ENCODE measurements at places on chromosomes 3 and 15.

DNA sequence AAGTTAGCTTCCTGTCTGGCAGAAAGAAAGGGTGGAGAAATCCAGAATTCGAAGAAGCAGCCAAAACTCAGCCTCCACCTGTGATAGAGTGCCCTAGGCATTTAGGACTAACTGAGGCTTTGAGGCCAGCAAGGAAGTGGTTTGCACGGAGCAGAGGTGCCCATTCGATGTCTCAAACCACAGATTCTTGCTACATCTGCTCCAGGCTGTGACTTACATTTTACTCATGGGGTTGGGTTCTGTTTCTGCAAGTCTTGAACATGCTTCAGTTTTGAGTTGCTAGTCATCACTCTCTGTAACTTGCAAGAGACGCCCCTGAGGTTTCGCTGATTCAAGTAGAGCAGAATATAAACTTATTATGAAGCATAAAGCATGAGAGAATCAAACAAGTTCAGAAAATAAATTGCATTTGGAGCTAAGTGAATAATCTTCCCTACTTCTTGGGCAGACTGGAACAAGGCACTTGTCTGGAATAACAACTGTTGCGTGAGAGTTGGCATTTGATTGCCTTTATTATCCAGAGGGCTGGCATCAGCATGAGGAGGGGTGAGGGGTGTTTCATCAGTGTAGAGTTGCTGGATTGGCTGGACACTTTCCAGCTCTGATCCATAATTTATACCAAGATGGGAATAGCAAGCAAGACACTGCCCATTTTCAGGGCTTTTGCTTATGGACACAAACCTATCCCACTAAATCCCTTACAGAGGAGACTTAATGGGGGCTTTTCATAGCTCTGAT lies 256.5 kb downstream of the AGBL1 start:
- no peak for DNase-seq

DNA sequence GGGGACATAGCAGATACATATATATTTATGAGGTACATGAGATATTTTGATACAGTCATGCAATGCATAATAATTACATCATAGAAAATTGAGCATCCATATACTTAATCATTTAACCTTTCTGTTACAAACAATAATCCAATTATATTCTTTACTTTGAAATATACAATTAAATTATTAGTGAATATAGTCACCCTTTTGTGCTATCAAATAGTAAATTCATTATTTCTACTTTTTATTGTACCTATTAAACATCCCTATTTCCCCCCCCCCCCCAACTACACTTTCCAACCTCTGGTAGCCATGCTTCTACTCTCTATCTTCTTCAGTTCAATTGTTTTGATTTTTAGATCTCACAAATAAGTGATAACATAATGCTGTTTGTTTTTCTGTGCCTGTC lies 719.1 kb downstream of the ZBBX start:
- DNase-seq, result no peak

- DNase-seq, result no peak
Measured at GRCh38 chr3:74789111-74789510, 174.7 kb upstream of the CNTN3 start.

GRCh38 chr3:156939315-156939714 lies 113.2 kb downstream of the LEKR1 start:
- DNase-seq, result no peak

DNA sequence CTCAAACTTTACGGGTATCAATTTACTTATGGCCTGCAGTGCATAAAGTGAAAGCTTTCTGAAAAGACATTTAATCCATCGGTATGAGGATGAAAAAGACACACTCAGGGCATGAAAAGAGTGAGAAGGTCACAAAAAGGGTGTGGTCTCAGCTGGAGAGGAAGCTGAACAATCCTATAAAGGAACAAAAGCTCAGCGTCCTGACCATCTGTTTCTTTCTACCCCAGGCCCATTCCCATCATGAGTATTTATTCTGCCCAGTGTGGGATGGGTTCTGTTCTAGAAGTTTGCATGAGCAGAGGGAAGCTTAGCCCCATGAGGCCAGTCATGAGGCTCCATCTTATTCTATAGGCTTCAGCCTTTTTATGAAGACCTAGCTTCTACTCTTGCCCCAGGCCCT lies 144.6 kb downstream of the LPP start:
- peak; percentile 24 for DNase-seq

DNA sequence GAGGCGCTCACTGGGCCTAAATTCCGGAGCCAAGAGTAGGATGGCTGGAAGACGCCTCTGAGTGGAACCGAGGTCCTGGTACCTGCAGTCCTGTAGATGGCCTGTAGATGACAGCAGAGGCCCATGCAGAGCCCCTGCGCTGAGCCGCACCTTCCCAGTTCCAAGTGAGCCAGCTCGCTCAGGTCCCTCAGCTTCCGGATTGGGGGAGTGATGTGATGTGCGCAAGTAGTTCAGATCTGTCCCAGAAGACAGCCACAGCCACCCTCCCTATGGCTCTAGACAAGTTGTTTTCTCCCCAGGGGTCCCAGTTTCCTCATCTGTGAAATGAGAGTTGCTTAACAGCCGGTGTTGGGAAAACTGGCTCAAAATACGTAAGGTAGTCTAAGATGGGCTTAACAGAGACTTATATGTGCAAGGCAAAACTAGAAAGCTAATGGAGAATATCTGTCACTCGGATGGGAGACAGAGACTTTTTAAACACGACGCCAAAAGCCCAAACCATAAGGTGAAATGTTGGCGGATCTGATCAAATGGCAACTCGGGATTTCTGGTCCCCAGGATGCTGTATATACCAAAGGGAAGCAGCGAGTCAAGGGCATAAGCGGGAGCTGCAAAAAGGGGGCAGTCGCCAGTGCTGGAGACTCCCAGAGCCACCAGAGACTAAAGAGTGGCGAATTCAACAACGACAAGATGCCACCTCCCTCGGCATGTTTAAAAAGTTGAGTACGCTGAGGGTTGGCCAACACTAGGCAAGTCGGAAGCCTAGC lies 765 bp upstream of the MAPKAPK3 start:
- peak; percentile 83 for DNase-seq

GRCh38 chr3:45168451-45168850 lies 22.3 kb upstream of the CDCP1 start:
- DNase-seq, result peak; percentile 42

GRCh38 chr3:38836561-38836960 lies 20.5 kb upstream of the SCN10A start:
- no peak for DNase-seq

GRCh38 chr3:126317029-126317996 lies 39.9 kb downstream of the KLF15 start:
- no peak for DNase-seq

DNA sequence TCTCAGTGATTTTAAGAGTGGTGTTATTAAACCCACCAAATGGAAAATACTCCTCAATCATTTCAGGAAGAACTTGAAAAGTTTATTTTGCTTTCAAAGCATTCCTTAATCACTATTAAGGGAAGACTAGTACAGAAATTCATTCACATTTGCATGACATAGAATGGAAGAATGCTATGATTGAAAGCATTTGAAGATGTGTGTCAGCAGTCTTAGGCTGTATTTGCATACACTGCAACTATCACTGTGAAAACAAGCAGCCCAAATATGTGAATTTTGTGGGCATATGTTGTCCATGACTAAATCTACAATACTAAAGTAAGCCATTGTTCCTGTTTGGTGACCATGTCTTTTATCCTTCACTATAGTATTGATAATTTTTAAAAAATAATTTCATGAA lies 95.8 kb downstream of the CNTN3 start:
- DNase-seq, result peak; percentile 16

- DNase-seq, result peak; percentile 89
Measured at GRCh38 chr3:23264413-23264812, 61.3 kb downstream of the UBE2E2 start.

DNA sequence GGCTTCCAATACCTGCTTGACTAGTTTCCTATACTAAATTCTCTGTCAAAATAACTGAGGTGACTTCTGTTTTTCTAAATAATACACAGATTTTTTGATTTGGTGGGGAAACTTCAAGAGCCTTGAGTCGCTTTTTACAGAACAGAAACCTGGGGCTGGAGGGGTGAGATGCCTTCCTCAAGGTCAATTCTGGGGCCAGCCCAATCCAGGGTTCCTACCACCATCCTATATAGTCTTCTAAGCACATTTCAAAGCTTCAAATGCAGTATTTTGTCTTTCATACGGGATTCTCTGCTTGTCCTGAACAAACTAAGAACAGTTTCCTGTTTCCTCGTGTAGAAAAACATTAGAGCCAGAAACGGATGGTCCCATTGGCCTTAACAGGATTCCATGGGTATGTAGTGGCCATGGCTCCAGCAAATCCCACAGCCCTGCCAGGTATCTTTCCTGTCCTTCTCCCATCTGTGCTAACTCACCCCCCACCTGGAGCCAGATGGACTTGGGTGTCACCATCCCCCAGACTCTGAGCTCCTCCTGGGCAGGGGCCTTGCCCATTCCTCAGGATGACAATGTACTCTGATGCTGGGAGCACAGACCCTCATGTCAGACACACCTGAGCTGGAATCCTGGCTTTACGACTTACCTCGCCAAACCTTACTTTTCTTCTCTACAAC lies 146.9 kb downstream of the KLF13 start:
- DNase-seq, result no peak

- no peak for DNase-seq
Measured at GRCh38 chr15:70516408-70517193, 246.8 kb downstream of the UACA start.

DNA sequence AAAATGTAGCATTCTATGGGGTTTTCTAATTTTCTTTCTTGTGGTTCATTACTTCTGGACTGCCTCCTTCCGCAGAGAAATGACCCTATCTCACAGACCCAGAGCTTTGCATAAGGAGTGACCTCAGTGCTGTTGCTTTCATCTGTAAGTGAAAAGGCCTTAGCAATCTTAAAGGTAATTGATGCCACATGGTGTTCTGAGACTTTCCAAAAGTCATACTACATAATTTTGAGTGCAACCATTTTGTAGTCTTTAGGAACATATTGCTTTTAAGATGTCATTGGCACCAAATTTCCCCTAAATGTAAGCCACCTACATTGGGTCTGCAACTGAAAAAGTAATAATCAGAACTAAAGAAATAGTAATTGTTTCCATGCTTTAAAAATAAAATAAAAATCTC lies 9.2 kb upstream of the HHLA2 start:
- no peak for DNase-seq

DNA sequence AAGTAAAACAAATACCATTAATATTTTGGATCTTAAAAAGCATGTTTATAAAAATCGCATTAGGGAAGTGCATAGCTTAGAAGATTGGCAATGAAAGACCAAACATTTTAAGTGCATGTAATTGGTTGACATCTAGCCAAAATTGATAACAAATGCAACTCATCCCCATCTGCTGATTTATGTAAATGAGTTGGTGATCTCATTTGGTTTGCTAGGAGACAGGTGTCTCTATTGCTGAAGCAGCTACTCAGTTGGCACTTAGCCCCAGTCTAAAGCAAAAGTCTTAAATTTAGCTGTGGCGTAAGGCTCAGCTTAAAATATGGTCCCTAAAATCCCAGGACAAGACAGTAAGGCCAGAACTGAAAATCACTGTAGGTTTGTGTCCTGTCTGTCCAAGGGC lies 113.5 kb upstream of the CHL1 start:
- DNase-seq, result no peak

GRCh38 chr3:46895204-46895660 lies 17.7 kb downstream of the PTH1R start:
- DNase-seq, result peak; percentile 57

- DNase-seq, result no peak
Measured at GRCh38 chr3:110139048-110139447, 801.7 kb upstream of the DPPA4 start.

- peak; percentile 36 for DNase-seq
Measured at GRCh38 chr3:69081583-69082262, 1.6 kb upstream of the UBA3 start.

DNA sequence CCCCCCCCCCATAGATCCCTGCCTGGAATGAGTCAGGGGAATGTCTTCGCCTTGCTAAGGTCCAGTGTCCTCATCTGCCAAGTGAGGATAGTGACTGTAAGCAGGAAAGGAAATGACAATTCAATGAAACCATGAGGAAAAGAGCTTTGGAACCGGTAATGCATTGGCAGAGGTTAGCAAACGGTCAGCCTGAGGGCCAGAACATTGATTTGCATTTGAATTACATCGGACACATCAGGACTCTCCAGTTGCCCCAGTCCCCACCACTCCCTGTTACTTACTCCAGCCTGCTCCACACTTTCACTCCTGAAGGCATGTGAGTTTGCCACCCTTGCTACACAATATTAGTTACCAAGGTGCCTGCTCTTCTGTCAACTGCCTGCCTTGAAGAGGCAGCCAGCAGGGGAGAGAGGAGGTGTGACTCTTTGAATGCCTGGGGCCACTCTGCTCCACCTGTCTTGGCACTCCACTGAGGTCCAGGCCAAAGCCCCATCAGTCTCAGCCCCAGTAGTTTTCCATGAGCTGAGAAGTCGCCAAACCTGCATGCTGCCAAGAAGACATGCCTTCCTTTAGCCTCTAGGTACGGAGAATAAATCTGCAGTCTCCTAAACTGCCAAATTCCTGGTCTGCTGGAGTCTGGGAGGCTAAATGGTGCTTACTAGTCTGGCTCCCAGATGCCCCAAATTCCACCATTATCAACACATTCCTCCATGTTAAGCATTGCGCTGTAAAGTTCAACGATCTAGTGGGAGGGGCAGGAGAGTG lies 191.7 kb upstream of the TLE3 start:
- DNase-seq, result peak; percentile 77

DNA sequence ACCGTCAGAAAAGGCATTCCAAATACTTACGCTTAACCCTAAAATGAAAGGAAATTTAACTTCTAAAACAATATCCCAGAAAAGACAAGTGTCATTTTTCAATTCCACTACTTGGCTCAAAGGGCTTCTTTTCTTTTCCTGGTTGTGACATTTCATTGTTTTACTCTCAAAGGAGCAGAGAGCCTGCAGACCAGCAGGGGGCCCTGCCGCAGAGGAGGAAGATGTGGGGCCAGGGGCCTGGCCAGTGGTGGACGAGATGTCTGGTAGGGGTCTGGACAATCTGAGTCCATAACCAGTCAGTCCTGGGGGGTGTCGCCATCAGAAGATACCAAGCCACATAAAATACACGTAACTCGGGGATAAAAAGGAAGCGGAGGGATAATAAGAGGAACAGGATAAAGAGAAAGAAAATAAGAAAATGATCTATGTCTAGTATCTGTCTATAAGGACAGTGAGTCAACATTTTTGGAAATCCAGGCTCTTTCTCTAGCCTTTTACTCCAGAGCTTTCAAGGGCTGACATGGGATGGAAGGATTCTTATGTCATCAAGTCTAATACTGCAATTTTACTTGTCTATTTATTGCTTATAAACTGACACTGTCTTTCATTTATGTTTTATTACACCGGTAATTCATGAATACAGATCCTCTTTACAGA lies 54.2 kb upstream of the ARHGEF3 start:
- DNase-seq, result peak; percentile 18

DNA sequence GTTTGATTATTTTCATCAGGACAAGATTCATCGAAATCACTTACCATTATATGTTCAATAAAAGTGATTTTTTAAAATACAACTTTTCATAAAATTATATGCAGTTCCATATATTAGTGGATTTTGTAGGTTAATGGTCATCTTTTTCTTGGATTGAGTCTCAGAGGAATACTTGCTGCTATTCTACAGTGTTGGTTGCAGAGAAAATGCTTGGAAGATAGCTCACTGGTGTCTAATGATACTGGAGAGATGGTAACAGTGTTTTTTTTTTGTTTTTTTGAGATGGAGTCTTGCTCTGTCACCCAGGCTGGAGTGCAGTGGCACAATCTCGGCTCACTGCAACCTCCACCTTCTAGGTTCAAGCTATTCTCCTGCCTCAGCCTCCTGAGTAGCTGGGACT lies 143.3 kb downstream of the TCF12 start:
- DNase-seq, result peak; percentile 28

GRCh38 chr3:22748453-22749045 lies 454.6 kb upstream of the UBE2E2 start:
- DNase-seq, result no peak

GRCh38 chr3:33159981-33160380 lies 46.2 kb downstream of the CRTAP start:
- no peak for DNase-seq
